ENCODE measurements at places on chromosomes 16 and 17.
A peak's percentile ranks its signal among the peaks of the same experiment; 100 is the strongest.

DNA sequence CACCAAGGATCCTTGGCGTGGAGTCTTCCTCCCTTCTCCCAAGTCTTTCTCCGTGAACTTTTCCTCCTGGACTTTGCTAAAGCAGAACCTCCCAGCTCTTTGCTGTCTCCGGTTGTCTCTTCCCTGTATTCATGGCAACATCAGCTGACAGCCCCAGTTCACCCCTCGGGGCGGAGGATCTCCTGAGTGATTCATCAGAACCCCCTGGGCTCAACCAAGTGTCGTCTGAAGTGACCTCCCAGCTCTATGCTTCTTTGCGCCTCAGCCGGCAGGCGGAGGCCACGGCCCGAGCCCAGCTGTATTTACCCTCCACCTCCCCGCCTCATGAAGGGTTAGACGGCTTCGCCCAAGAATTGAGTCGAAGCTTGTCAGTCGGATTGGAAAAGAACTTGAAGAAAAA is 943 bp downstream of the CNTROB start:
- peak; percentile 48 for DNase-seq

DNA sequence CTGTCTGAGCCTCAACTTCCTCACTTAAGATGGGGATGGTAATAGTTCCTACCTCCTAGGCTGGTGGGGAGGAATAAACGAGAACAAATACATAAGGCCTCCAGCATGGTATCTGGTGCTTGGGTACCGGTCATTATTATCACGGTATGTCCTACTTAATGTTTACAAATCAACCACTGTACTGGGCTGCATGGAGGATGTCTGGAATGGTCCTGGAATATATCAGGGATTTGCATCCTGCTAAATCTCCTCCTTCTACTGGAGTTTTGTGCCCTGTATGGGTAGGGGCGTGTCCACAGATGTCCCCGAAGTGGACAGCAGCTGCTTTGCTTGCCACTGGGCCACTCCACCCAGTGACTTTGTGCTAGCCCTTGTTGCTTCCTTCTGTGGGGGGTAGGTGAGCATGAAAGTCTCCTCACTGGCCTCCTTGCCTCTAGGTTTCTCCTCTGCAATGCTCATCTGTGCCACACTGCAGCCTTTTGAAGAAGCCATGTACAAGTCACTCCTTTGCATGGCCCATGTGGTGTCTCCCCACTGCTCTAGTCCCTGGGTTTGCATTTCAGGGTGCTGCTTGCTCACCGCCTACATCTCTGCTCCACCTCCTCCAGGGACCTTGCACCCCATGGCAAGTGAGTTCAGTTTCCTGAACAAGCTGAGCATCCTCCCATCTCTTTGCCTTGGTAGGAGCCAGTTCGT is 2.2 kb upstream of the CMIP start:
- DNase-seq: no peak

DNA sequence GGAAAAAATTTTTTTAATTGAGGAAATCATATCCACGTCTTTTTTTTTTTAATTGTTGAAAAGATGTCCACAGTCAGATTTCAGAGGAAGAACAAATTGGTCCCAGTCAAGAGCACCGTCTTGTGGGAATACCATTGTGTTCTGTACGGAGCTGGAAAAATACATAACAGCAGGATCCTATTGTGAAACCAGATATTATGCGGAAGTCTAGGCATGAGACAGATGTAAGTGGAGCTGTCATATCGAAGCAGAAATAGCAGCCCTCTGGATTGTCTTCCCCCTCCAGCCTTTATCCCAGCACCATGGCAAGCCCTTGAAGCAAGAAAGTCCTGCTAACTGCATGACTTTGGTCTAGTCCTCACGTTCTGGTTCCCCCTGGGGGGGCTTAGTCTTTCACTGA is 391.6 kb upstream of the ASIC2 start:
- no peak for DNase-seq

DNA sequence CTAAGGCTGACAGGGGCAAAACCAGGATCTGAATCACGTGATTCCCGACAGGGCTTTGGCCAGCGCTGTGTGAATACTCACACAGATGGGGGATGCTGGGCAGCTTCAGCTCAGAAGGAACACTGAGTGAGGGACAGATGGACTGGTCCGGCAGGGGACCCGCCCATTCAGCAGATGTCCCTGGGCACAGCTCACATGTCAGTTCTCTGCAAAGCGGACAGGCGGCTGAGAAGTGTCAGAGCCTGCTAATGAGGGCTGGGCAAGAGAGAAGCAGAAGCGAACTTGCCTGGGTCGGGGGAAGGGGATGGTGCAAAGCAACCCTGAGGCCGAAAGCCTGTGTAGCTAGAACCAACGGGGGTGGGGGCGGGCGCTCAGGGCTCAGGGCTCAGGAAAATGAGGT is 11.9 kb upstream of the GLIS2 start:
- no peak for DNase-seq

DNA sequence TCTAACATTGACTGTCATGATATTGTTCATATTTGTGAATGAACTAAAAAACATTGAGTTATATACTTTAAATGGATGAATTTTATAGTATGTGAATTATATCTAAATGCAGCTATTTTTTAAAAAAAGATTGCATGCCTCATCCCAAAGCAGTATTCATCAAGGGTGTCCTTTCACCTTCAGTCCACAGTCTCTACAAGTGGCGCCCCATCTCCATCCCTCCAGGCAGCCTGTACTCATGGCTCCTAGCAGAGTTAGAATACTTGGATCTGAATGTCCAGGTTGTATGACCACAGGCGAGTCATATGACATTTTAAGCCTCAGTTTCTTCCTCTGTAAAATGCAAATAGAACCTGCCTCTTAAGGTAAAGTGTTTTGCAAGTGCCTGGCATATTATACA is 69.8 kb downstream of the TMEM100 start:
- DNase-seq: no peak

DNA sequence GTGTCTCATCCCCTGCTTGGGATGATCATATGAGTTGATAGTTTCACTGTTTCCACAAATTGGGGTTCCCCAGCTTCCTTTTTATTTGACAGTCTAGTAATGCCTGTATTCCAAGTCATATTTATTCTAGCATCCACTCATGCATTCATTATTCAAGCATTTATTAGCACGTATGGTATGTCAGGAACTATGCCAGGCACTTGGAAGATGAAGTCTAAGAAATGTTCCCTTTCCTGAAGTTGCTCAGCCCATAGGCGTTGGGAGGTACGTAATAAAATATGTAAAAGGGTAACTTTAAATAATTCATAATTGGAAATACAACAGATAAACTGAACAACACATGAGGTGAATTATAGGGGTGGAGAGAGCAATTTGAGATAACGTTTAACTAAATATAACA is 338.0 kb upstream of the MAF start:
- DNase-seq: no peak

DNA sequence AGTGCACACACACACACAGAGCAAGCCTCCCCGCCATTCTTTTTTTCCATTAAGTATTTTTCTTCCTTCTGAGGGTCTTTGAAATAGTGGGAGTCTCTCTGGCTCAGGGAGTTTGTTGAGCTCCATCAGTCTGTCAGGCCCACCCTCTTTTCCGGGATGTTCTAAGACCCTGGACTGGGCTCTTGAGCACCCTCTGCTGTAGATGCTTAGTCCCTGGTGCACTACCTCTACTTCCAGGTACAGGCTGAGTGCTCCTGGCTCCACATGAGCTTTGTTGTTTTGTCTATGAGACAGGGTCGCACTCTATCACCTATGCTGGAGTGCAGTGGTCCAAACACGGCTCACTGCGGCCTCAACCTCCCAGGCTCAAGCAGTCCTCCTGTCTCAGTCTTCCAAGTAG is 20.7 kb downstream of the LIMD2 start:
- DNase-seq: no peak

GRCh38 chr17:5592382-5592781 is 8.1 kb upstream of the NLRP1 start:
- DNase-seq: no peak

DNA sequence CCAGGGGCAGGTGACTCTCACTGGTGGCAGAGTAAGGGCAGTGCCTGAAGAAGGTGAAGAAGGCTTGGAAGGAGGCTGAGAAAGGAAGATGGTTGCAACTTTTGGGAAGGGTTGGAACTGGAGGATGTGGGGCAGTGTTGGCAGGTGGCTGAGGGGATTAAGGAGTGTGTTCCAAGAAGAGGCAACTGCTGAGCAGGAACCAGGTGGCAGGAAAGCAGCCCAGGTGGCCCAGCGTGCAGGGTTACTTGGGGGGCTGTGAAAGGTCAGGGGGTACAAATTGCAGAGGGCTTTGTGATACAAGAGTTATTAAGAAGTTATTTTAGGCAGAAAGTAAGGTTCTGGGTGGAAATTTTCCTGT is 28.6 kb downstream of the WSCD1 start:
- no peak for DNase-seq

DNA sequence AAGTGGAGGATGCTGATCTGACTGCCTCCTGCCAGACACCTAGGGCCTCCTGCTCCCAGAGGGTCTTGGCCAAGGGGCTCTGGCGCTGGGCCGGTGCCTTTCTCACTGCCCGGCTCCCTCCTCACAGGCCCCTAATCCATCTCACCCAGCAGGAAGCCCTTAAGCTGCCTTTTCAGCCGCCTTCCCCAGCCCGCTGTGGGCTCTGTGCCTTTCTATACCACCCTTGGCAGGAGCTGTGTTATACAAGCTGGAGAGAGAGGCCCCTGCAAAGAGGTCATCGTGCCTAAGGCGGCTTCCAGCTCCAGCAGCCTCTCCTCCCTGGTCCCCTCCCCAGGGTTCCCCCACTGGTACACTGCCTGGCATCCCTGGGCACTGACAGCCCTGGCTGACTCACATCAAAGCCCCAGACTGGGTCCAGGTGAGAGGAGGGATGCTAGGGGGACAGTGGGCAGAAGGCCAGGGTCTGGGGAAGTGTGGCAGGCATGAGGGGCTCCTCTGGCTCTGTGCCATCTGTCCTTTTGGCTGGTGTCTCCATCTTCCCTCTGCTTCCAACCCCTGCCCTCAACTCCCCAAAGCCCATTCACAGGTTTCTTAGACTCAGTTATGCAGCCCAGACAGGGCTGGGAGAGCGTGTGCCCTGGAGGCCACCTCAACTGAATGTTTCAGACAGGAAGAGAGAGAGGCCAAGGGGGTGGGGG is 15.3 kb upstream of the FZD2 start:
- no peak for DNase-seq

DNA sequence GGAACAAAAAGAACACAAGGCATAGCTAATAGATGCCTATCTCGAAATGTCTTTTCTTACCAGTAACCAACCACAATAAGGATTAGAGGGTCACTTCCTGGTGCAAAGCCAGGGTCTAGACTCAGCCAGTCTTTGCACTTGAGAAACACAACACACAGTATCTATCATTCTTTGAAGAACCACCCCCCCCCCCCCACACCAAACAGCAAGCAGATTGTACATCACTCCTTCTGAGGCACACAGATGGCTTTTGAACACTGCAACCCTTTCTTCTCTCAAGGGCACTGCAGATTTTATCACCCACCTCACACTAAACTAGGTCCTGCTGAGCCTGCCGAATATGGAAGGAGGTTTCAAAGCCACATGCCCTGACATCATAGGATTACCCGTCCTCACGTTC is 145.6 kb downstream of the AATF start:
- no peak for DNase-seq

DNA sequence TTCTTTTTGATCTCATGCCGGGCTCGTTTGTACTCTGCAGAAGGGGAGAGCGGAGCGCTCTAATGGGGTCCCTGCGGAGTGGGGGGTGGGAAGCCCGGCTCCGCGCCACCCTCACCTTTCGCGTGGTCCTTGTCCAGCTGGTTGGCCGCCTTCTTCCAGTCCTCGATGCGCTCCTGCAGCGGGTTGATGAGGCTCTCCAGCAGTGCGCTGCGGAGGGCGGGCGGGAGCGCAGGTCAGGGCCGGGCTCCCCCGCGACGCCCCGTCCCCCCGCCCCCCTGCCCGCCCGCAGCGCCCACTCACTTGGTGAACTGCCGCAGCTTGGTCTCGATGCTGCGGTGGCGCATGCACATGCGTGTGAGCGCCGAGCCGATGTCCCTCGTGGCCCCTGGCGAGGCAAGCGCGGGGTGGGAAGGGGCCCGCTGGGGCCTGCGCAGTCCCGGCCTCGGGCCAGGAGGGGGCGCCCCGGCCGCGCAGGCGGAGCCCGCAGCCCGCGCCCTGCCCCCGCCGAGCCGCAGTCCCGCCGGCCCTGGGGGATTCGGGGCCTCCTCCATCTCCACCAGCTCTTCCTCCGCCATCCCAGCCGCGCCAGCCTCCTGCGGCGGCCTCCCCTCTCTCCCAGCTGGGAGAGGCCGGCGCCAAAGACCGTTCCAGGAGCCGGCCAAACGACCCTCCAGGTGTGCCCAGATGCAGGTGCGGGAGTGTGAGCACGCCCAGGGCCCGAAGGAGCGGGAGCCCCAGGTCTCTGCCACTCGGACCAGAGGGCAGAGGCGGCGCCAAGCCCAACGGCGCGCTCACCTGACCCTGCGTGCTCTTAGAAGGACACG is 6.0 kb downstream of the MTSS2 start:
- DNase-seq: no peak

GRCh38 chr16:52584354-52585320 is 37.7 kb upstream of the TOX3 start:
- DNase-seq: no peak

DNA sequence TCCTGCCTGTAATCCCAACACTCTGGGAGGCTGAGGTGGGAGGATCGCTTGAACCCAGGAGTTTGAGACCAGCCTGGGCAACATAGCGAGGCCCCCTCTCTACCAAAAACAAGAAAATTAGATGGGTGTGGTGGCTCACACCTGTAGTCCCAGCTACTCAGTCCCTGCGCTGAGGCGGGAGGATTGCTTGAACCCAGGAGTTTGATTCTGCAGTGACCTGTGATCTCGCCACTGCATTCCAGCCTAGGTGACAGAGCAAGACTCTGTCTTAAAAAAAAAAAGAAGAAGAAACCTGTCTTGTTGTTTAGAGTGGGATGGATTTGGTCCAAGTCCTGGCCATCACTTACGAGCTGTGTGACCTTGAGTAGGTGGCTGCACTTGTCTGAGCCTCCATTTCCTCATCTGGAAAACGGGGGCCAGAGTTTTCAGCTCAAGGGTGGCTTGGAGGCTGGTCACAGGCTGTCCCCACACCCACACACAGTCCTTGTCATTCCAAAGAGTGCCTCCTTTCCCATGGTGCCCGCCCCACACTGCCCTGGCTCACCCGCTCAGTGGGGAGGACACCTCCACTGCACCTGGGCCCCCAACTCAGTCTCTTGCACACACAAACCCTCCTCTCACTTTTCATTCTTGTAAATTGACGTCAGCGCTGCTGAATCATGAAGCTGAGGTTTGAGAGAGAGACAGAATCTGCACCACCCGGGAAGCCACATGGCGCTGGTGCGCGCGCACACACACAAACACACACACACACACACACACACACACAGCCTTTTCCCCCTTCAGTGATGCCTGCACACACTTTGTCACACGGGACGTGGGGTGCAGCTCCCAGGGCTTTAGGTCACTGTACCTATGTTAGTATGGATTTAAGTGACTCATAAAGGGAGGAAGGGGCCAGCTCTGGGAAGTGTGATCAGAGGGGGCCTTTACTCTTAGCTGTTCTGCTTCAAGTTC is 4.2 kb downstream of the SOCS1 start:
- DNase-seq: peak; percentile 91

DNA sequence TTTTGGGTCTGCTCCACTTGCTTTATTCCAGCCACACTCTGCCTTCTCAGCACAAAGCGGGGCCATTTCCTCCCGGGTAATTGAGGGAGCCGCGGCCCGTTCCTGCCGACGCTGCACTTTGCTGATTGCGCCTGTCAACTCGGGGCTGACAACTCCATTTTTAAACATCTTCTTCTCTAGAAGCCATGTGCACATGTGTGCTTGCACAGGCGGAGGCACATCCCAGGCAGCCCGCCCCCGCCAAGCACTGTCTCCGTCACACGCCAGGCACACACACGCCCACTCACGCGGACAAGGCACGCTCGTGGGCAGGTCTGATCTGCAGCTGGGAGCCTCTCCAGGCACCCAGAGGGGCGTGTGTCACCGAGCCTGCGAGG is 63.2 kb downstream of the ENGASE start:
- DNase-seq: no peak

GRCh38 chr17:12301551-12301950 is 280.9 kb downstream of the MAP2K4 start:
- DNase-seq: no peak
